ENCODE measurements at places on chromosomes 16 and 17.

- DNase-seq, result no peak
Observed at GRCh38 chr16:48949636-48950035, 332.0 kb downstream of the CBLN1 start.

GRCh38 chr17:33109336-33110072 lies 117.9 kb downstream of the SPACA3 start:
- DNase-seq, result no peak

DNA sequence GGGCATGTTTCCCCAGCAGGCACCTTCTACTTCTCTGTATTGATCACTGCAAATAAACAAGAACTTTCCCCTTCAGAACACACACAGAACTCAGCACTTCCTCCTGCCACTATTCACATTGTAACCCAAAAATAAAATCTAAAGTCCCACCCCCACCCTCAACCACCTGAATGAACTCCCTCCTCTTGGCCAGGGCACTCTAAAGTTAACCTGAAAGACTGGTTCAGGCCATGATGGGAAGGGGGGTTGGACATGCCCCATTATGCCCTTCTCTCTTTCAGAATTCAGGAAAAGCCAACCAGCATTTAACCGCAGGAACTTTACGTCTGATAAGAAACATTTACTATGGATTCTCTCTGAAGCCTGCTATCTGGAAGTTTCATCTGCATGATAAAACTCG lies 27.4 kb upstream of the CCL2 start:
- no peak for DNase-seq

GRCh38 chr16:65012357-65012756 lies 109.5 kb downstream of the CDH11 start:
- DNase-seq, result no peak

GRCh38 chr16:66508914-66509496 lies 40.9 kb downstream of the TK2 start:
- DNase-seq, result no peak

DNA sequence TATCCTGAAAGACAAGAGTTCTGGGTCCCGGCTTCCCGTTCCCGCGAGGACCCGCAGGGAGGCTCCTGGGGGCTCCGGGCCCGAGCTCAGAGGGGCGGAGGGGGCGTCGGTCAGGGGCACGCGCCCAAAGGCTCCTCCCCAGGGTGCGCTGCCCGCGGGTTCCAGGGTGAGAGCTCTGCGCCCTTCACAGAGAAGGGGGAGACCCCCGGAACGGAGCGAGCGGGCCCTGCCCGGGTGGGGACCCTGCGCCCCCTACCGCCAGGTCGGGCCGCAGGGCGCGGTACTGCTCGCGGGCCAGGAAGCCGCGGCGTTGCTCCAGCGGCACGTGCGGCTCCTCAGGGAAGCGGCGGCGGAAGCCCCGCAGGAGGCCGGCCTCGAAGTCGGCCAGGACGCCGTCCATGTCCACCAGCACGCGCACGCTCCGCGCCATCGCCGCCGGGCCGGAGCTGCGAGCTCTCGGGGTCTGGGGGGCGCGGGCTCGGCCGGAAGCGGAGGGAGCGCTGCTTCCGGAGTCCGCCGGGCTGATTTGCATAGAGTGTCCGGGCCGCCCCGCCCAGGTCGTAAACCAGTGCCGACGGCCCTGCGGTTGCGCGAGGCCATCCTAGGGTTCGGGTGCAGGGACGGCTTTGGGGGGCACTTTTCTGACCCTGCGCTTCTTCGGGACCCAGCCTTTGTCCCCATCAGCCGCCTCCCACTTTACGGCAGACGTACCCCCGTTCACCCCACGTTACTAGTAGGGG lies at the start of gene NT5C:
NT5C (minus strand) TSS at position 465 of the 740 bp plus-strand sequence; CDS start at position 430, 35 bp downstream.
- peak; percentile 70 for DNase-seq

- DNase-seq, result no peak
Observed at GRCh38 chr17:50033316-50033715, 22.6 kb upstream of the ITGA3 start.

DNA sequence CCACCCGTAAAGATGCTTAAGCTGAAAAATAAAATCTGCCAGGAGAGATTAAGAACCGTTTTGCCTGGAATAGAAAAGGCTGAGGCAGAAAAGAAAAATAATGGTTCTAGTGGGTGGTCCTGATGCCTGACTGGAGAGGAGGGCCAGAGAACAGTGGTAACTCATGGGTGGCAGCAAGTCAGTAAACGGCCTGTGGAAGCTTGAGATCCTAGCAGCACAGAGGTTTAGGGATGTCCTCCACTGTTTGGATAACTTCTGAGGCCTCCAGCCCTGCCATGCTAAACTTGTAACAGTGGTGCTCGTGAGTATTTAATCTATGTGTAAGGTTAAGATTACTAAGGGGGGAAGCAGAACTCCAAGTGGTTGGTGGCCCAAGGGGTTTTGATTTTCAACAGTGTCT lies 21.2 kb upstream of the PHAF1 start:
- DNase-seq, result no peak

- DNase-seq, result no peak
Observed at GRCh38 chr17:72699545-72699944, 392.9 kb downstream of the SLC39A11 start.

DNA sequence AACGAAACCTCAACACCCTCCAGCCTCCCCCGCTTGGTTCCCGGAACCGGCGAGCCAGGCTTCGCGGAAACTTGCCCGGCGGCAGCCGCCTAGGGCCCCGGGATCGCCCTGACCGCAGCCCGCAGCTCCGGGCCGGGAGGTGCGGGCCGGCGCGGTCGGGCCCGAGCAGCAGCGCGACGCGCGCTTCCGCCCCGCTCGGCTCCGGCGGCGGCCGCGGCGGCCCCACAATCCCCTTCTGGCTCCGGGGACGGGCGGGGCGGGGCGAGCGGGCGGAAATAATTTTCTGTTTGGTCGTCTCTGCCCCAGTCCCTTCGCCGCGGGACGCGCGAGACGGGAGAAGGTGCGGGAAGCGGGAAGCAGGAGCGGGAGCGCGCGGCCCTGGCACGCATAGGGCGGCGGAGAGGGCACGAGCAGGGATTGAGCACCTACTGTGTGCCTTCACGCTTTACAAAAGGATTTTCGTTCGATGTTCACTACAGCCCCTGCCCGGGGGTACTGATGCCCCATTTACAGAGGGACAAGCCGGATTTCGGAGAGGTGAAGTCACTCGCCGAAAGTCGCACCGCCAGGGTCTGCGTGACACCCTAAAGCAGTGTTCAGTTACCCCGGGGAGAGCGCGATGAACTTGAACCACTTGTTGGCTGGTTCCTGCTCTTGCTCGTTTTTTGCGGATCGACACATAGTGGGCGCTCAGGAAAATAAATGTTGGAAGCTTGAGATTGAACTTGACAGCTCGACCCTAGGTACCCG lies 2.7 kb upstream of the MLLT6 start:
- DNase-seq, result peak; percentile 89

GRCh38 chr16:84093120-84093878 lies 23.4 kb downstream of the MBTPS1 start:
- DNase-seq, result no peak

GRCh38 chr17:70365091-70365583 lies 195.8 kb downstream of the KCNJ2 start:
- DNase-seq, result no peak

- no peak for DNase-seq
Observed at GRCh38 chr17:39944393-39944711, 16.8 kb downstream of the LRRC3C start.

- DNase-seq, result peak; percentile 27
Observed at GRCh38 chr17:42784811-42785592, 4.6 kb downstream of the WNK4 start.

DNA sequence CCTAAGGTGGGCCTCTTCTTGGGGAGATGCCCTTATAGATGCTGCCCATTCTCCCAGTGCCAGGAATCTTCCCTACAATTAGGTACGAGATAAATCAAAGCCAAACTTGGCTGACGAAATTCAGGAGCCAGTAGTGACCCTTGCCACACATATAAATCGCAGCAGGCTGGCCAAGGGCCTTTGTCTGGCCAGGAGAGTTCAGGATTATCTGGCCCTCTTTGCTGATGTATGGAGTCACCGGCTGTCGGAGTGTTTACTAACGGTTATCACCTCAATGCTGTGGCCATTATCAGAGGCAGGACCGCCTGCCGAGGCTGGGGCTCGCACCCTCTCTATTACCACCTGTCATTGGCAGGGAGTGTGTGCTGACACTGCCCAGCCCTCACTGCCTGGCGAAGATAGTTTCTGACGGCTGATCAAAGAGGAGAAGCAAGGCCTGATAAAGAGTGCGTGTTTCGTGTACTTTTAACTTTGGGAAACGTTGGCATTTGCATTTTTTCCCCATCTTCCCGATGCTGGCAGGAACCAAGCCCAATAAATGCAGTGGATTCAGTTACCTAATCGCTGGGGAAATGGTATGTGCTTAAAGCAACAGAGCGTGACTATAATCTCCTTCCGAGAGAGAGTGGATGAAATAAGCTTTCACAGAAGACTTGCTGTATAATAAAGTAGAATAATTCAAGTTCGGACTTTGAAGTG lies 32.8 kb upstream of the TBX2 start:
- DNase-seq, result no peak

- no peak for DNase-seq
Observed at GRCh38 chr17:74502861-74503260, 28.4 kb downstream of the CD300LB start.

DNA sequence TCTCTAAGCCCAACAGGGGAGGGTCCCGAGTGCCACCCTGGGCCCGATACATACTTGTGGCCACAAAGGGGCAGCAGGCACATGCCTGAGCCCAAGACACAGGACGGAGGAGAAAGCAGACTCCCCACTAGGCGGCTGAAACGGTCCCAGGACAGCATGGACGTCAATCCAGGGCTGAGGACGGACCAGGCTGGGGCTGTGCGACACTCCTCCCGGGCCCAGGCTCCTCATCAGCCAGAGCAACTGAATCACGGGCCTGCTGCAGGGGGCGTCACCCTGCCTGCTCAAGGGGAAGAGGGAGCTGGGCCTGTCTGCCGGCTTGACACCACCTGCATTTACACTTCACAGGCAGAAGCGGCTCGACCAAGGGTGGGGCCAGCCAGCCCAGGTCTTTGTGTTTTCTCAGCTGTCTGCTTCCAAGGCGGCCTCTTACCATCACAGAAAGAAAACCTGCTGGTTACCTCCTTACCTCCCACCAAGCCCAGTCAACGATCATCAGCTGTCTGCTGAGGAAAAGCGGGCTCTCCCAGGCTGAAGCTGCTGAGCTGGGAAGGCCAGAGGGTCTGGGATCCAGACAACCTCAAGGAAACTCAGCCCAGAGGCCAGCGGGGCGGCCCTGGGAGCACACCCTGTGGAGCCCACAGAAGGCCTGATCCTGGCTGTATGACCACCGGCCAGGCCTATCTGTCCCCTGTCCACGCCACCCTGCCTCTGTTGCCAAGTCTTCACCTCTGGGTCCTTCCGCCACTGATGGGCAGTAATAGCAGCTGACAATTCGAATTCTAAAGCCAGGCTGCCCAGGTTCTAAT lies 26.4 kb downstream of the KIFC3 start:
- no peak for DNase-seq

- no peak for DNase-seq
Observed at GRCh38 chr16:67148656-67149275, 2.0 kb downstream of the B3GNT9 start.

DNA sequence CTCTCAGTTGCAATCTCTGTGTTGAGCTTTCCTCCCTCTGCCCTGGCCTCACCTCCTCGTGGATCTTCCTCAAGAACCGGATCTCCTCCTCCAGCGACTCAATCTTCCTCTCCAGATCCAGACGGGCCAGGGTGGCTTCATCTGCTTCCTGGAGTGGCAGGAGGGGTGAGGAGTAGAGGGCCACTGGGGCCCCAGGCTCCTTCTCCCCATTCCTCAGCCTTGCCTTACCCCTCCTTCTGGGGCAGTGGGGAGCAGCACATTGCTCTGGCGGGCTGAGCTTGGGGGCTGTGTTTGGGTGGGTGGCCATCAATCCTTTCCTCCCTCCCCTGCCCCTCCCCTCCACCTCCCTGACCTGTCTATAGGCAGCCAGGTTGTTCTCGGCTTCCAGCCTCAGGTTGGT lies 1.6 kb downstream of the GFAP start:
- DNase-seq, result no peak

DNA sequence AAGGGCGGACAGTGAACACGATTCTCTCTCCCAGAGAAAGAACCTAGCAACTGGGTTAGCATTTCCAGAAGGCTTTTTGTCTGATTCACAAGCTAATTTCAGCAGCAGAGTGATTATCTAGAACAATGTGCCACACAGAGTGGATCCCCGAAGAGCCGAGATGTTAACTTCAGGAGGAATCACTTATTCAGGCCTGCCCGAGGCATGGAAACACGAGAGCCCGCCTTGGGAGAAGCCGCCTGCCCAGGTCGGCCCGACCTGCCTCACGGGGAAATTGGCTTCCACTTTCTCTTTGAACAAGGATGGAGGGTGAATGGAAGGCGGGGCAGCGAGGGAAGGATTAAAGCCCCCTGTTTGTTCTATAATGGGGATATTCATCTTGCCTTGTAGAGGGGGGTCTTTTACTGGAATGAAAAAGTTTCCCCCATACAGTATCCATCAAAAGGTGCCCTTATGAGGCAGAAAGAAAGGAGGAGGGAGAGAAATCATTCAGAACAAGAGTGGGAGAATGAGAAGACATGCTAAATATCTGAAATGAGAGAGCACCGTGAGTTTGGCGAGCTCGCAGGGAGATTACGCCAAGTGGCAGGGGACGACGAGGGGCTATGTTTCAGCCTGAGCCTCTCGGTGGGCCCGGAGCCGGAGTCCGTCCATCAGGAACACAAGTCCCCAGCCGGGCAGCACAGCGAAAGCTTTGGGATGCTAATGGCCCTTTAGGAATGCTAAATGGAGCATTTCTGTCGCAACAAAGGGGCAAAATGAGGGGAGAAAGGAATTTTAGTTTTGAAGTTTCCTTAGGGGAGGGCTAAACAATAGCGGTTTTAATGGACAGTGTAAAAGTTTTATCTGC lies 33.0 kb downstream of the NTN1 start:
- no peak for DNase-seq

DNA sequence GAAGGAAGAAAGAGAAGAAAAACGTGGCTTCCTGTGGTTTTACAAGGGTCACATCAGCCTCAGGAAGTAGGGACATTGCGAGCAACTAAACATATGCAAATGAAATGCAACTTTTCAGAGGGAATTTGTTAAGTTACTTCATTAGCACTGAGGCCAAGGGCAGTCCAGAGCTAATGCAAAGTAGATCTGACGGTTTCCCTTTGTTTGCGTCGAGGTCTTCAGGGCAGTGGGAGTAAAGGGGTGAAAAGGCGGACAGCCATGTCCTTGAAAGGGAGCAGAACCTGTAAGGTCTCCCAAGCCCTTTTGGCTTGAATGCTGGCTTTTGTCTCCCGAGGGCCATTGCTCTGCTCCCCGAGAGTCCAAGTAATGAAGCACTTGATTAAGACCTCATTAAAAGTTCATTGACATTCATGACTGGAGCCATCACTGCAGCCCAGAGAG lies 85.0 kb downstream of the PMP22 start:
- DNase-seq, result no peak

GRCh38 chr16:57539072-57539796 lies 2.9 kb upstream of the CCDC102A start:
- DNase-seq, result no peak

- no peak for DNase-seq
Observed at GRCh38 chr16:56764835-56765234, 34.9 kb downstream of the NUP93 start.

DNA sequence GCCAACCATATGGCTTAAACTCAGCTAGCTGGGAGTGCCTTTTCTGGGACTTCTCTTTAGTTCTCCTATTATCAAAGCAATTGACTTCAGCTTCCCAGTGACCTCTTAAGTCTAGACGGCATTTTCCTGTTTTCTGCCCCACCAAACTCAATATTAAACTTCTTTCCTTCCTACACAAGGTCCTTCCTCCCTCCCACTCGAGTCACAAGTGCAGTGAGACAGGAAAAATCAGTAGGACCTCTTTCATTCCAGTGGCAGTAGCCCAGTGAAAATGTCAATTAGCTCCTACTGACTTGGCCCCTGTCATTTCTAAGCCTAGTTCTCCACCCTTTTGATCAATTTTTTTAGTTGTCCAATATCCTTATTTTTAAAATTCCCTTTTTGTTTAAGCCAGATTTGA lies 9.6 kb upstream of the NACA2 start:
- DNase-seq, result no peak

Measured in natural killer cell (primary cell).